ENCODE measurements at places on chromosomes 12 and 14. TPM values are rescaled to one million over a fixed set of nuclear protein-coding genes. Genes with fewer than 3 reads are reported as not detected.

Gene CLEC2A
- not detected for total RNA-seq

Gene COX8C
- total RNA-seq: not detected

Gene SOX5
- total RNA-seq: not detected

DNA sequence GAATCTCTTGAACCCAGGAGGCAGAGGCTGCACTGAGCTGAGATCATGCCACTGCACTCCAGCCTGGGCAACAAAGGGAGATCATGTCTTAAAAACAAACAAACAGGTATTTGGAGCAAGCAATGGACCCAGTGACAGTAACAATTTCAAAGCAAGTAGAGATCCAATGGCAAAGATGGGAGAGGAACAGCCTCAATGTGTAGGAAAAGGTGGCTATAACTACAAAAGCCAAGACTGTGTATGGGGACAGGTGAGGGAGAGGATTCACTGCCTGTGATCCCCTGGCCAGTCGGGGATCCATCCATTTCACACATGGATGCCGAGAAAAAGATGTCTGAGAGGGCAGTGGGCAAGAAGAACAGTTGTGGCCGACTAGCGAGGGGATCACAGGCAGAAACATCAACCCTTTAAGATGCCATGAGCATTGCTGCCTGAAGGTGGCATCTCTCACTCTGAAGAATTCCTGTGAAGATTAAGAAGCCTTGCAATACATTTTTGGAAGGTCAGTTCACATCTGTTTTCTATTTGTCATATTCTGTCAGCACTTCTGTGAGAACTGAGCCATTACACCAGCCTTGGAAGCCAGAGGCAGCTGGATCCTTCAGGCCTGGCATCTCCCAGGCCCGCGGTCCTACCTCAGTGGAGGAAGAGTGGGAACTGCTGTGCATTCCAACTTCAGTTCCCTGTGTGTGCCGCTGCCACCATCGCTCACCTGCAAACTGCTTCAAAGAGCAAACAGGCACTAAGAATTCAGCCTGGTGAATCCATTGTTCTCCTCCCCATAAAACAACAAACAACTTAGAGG lies 54.5 kb upstream of the FRS2 start:
- no peaks in the 10 kb centered on the region for H3K4me1 ChIP-seq
- DNase-seq: peak; percentile 29
- H3K4me3 ChIP-seq: no peak overlapping the region

DNA sequence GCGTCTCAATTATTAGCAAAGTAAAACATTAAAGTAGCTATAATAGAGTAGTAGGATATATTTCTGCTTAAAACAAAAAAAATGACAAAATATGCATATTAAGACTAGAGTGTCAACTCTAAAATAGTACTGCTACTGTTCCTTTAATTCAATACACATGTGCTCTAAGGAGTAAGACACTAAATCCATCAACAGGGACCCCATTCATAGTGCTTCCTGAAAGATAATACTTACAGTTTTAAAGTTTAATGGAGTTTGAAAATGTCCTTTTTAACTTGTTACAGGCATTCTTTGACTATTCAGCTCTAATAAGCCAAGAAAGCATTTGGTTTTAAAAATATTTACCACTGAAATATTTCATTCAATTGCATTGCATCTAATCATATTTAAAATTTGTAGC lies 145.2 kb downstream of the ADAMTS20 start:
- H3K36me3 ChIP-seq: no peaks in the 10 kb centered on the region
- H3K27ac ChIP-seq: no peak overlapping the region
- no peak for DNase-seq
- no peaks in the 10 kb centered on the region for H3K4me1 ChIP-seq
- no peak overlapping the region for H3K4me3 ChIP-seq

DNA sequence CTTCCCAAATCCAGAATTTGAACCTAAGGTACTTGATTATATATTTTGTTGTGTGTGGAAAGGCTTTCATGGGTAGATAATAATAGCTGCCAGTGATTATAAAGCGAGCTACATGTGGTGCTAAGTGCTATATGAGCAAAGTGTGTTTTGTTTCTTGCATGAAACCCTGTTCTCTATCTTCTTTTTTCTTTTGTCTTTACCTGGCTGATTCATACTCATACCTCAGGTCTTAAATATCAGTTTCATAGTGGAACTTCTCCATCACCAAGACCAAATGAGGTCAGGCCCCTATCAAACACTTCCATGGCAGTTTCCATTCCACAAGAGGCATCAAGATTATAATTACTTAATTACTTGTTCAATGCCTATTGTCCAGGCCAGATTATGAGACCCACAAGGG lies 6.9 kb downstream of the MAP3K9 start:
- H3K27me3 ChIP-seq: no peaks in the 10 kb centered on the region
- H3K27ac ChIP-seq: no peak overlapping the region
- peaks cover 19% of the 10 kb centered on the region for H3K36me3 ChIP-seq
- peaks cover 19% of the 10 kb centered on the region for H3K4me1 ChIP-seq
- no peak for DNase-seq

GRCh38 chr14:92495027-92495426 lies 18.6 kb upstream of the RIN3 start:
- H3K36me3 ChIP-seq: no peaks in the 10 kb centered on the region
- no peak overlapping the region for H3K4me3 ChIP-seq
- H3K4me1 ChIP-seq: peaks cover 3% of the 10 kb centered on the region
- no peak overlapping the region for H3K27ac ChIP-seq

- no peak for DNase-seq
- no peak overlapping the region for H3K27ac ChIP-seq
- peak overlapping the region; percentile 57 for H3K4me3 ChIP-seq
Observed at GRCh38 chr14:102927878-102928411, 5.5 kb downstream of the AMN start.

GRCh38 chr14:74509587-74510222 lies 16.1 kb downstream of the ISCA2 start:
- H3K36me3 ChIP-seq: no peaks in the 10 kb centered on the region
- H3K4me3 ChIP-seq: no peak overlapping the region
- H3K27ac ChIP-seq: no peak overlapping the region
- no peak for DNase-seq
- H3K27me3 ChIP-seq: peaks cover 8% of the 10 kb centered on the region

DNA sequence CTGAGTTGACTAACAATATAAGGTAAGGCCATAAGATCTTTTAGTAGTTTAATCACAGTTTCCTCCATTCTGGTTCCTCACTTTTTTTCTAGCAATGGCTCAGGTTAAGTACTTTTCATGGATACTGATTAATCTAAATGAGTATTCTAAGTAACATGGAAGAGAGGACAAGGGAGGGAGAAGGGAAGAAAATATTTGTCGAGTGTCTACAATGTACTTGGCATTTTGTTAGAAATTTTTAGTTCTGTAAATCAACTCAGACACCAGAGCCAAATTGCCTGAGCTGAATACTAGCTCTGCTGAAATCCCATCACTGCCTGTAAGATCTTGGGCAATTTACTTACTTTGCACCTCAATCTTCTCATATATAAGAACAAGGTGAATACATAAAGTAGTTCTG lies 20.2 kb downstream of the RERG start:
- H3K36me3 ChIP-seq: no peaks in the 10 kb centered on the region
- no peak overlapping the region for H3K27ac ChIP-seq
- no peak for DNase-seq
- no peaks in the 10 kb centered on the region for H3K4me1 ChIP-seq
- no peak overlapping the region for H3K4me3 ChIP-seq

- no peaks in the 10 kb centered on the region for H3K4me1 ChIP-seq
- H3K4me3 ChIP-seq: no peak overlapping the region
- no peaks in the 10 kb centered on the region for H3K27me3 ChIP-seq
- no peak for DNase-seq
- no peaks in the 10 kb centered on the region for H3K36me3 ChIP-seq
Observed at GRCh38 chr12:21600196-21600595, 4.5 kb downstream of the GYS2 start.

GRCh38 chr14:95058491-95058890 lies 98.8 kb downstream of the DICER1 start:
- H3K4me1 ChIP-seq: peaks cover 14% of the 10 kb centered on the region
- no peak for DNase-seq
- no peaks in the 10 kb centered on the region for H3K36me3 ChIP-seq

GRCh38 chr14:63939006-63939270 lies 86.1 kb downstream of the SYNE2 start:
- no peak for DNase-seq
- H3K27me3 ChIP-seq: no peaks in the 10 kb centered on the region
- no peak overlapping the region for H3K4me3 ChIP-seq
- H3K36me3 ChIP-seq: peaks cover 15% of the 10 kb centered on the region
- H3K4me1 ChIP-seq: peaks cover 30% of the 10 kb centered on the region

DNA sequence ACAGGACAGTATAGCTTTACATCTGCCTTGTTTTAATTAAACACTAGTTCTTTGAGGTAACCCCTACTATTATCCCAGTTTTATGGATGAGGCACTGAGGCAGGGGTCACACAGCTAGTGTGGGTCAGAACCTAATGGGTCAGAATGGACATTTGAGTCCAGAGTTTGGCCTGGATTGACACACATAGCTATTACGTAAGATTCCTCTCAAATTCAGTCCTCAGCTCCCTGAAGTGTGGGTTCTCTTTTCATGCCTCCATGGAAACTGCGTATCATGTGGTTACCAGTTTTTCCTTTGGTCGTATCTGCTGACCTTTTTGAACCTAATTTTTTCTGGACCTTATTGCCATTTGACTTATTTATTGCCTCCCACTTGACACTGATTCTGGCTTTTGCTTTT lies 40.4 kb downstream of the PSEN1 start:
- no peak overlapping the region for H3K4me3 ChIP-seq
- H3K4me1 ChIP-seq: peaks cover 6% of the 10 kb centered on the region
- H3K27me3 ChIP-seq: no peaks in the 10 kb centered on the region
- no peak overlapping the region for H3K27ac ChIP-seq
- DNase-seq: no peak

- no peak for DNase-seq
- peaks cover 8% of the 10 kb centered on the region for H3K27me3 ChIP-seq
- H3K4me3 ChIP-seq: no peak overlapping the region
Observed at GRCh38 chr14:32006263-32007110, 70.6 kb upstream of the ARHGAP5 start.

GRCh38 chr12:94755598-94755997 lies 105.2 kb upstream of the TMCC3 start:
- no peak overlapping the region for H3K4me3 ChIP-seq
- H3K4me1 ChIP-seq: no peaks in the 10 kb centered on the region
- peaks cover 13% of the 10 kb centered on the region for H3K27me3 ChIP-seq
- no peak overlapping the region for H3K27ac ChIP-seq

- no peak overlapping the region for H3K27ac ChIP-seq
- peaks cover 3% of the 10 kb centered on the region for H3K4me1 ChIP-seq
- peak; percentile 1 for DNase-seq
- no peak overlapping the region for H3K4me3 ChIP-seq
Observed at GRCh38 chr12:46794593-46795190, 31.1 kb downstream of the SLC38A4 start.

DNA sequence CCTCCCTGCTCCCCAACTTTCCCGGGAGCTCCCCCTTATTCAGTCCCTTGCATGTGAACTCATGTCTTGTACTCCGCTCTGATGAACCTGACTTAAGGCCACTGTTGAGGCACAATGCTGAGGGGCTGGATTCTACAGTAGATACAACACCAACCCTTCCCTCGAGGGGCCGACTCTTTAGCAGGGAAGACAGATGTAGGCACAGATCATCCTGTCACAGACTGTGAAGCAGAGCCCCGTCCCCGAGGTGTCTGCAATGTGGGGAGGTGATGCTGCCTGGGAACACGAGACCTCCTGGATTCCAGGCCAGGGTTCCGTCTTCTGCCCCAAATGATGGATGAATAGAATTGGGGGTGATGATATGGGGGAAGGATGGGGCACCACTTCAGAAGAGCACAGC lies 175.1 kb downstream of the CHST11 start:
- DNase-seq: no peak
- H3K27ac ChIP-seq: no peak overlapping the region
- no peak overlapping the region for H3K4me3 ChIP-seq

DNA sequence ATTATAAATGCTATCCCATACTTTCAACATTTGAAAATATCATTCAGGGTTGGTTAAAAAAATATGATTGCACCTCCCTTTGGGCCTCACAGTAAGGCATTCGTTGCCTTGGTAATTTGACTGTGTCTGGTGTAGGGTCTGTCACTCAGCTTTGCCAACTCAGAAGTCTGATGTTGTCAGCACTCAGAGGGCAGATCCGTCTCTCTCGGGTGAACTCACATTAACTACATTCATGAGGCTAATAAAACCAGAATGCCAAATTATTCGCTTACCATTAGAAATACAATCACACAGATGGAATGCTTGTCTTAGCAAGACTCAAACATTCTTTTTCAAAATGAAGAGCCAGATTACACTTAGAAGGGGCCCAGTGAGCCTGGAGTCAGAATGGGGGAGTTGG lies 53.0 kb downstream of the NPAS3 start:
- H3K36me3 ChIP-seq: no peaks in the 10 kb centered on the region
- H3K27me3 ChIP-seq: peaks cover 1% of the 10 kb centered on the region
- no peaks in the 10 kb centered on the region for H3K4me1 ChIP-seq
- H3K4me3 ChIP-seq: no peak overlapping the region

GRCh38 chr12:8546591-8546990 lies 5.9 kb upstream of the CLEC4E start:
- H3K27me3 ChIP-seq: peaks cover 15% of the 10 kb centered on the region
- no peak overlapping the region for H3K27ac ChIP-seq
- H3K36me3 ChIP-seq: no peaks in the 10 kb centered on the region
- H3K4me3 ChIP-seq: no peak overlapping the region
- no peak for DNase-seq

DNA sequence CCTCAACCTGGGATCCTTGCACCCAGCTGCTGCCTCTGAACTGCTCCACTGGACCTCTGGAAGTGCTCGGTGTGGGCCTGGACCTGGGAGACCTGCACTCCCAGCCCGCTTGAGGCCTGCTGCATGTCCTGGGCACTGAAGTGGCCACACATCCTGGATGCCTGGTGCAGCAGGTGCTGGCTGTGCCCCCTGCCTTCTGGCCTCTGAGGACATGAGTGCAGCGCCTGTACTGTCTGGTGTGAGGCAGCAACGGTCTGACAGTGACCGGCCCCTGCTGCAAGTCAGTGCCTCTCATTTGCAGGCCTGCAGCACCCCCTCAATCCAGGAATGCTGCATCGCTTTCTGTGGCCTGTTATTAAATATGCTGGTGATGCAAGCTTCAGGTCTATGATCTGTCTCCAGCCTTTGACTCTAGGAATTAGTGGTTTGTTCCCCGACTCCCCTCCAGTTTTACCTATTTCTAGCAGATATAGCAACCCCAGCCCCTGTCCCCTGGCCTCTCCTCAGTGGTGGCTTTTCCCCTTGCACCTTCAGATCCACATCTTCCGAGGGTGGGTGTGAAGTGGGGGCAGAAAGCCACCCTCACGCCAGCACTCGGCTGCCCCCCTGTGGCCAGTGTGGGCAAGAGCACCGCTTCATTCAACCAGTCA lies 3.6 kb downstream of the SMIM41 start:
- H3K27ac ChIP-seq: no peak overlapping the region
- no peak overlapping the region for H3K4me3 ChIP-seq
- H3K4me1 ChIP-seq: peaks cover 9% of the 10 kb centered on the region
- DNase-seq: peak; percentile 73

Measured in activated CD8-positive, alpha-beta T cell treated with anti-CD3 and anti-CD28 coated beads for 36 hours (primary cell).